ENCODE measurements at places on chromosomes 1 and 21.

DNA sequence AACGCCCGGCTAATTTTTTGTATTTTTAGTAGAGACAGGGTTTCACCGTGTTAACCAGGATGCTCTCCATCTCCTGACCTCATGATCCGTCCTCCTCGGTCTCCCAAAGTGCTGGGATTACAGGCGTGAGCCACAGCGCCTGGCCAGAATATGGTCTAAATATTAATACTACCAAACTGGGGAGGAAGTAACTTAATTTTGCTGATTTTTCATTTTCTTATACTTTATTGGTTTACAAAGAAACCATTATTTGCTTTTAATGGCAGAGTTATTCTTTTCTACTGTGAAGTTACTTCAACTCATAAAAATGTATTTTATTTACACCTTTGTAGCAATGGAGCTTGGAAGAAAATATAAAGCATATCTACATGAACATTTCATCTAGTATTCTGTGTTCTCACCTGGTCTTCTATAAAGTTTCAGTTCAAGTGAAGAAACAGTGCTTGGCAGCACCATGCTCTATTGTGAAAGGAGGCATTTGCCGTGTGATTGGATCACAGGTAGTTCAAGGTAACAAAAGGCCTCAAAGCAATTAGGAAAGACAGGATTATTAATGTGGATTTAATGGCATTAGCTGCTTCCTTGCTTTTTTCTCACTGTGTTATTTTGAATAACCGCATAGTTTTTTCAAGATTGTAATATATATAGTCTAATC lies 13.6 kb downstream of the GBP1 start:
- no peak for DNase-seq

DNA sequence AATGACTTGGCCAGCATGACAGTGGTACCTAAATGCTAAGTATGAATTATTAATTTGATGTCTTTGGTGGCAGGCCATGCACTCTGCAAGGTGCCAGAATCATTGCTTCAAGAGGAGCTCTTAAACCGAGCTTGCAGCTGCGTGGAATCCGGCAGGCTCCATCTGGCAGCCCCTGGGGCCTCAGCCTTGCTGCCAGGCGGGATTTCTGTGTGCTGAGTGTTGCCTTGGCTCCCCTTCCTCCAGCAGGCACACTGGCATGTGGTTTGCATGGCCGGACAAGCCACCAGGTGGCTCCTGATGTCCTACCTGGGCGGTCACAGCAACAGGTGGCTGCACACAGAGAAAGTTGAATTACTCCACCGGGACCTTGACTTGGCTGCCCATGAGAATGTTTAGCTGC lies 155.4 kb downstream of the URB2 start:
- no peak for DNase-seq

GRCh38 chr21:29499734-29500343 lies 201.1 kb downstream of the BACH1 start:
- no peak for DNase-seq

DNA sequence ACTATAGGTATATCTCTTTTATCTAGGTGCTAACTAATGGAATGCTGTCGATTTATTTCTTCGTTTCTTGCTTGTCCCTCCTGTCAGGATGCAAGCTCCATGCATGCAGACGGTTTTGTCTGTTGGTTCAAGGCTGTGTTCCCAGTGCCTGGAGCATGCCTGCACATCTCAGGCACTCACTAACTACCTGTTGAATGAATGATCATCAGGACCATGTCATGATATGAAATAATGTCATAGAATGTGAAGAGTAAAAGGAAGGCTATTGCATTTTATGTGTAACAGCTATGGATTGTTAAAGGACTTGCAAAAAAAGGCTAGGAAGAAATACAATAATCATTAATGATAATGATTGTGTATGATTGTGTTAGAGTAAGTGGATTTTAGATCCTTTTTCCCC lies 4.2 kb downstream of the GPR25 start:
- DNase-seq: no peak

- no peak for DNase-seq
These were observed 52.5 kb upstream of the NBL1 start for GRCh38 chr1:19591482-19592091.

GRCh38 chr21:18252680-18253079 lies 8.0 kb downstream of the CHODL start:
- no peak for DNase-seq

DNA sequence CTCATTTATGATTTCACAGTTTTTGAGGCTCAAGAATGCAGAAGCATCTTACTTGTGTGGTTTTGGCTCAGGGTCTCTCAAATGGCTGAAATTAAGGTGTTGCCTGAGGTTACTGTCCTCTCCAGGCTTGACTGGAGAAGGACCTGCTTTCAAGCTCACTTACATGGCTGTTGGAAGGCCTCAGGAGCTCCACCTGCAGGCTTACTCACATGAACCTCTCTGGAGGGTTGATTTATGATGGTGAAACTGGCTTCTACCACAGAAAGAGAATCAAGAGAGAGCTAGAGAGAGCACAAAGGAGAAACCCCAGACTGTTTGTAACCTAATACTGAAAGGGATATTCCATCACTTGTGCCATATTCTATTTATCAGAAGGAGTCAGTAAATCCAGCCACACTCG lies 6.2 kb upstream of the KCNK2 start:
- no peak for DNase-seq

GRCh38 chr1:3304246-3304645 lies 150.2 kb upstream of the ARHGEF16 start:
- no peak for DNase-seq

DNA sequence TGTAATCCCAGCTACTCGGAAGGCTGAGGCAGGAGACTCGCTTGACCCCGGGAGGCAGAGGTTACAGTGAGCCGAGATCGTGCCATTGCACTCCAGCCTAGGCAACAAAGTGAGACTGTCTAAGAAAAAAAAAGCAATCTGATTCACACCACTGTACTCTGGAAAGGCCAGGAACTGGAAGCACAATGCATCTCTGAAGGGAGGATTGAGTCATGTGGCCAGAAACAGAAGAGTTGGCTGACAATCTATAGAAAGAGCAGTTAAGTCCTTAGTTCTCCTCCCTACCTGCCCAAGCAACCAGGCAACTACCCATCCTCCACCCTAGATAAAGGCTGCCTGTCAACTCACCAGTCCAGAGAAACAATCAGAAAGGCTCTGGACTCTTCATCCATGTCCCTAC lies 45.9 kb downstream of the PIK3R3 start:
- no peak for DNase-seq

GRCh38 chr1:241787691-241788090 lies 60.3 kb upstream of the EXO1 start:
- DNase-seq: no peak

DNA sequence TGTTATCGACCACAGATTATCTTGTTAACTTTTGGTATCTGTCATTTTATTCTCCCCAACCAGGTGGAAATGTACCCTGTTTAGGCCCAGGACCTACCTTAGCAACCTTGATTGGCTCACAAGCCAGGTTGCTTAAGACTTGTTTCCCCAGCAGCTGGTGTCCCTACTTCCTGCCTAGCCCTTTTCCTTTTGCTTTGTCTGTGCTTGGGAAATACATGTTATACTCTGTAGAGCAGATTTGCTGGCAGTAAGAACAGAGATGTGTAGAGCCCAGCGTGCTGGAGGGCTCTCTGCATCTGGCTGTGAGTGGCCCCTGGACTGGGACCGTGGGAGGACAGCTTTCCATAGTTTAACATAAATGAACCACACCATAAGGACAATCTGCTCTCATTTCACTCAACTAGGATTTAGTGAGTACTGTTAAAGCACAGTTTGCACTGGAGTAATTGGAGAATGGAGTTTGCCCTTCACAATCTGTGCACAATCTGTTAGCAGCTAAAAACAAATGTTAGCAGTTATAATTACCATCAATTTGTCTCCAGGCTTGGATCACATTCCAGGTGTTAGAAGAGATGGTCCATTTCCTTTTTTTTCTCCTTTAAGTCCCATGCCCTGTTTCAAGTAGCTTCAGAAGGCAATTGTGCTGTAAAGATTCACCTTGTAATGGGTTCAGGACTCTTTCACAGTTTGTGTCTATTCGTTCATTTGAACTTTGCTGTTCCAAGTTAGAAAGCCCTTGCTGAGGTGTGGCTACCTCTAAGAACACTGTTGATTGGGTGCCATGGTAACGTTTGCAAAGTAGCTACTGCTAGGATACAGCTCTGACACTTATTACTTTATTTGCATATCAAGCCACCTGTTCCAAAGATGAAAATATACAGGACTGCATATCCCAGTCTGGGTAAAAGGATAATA lies at the start of gene APOBEC4:
Gene APOBEC4 (minus strand): TSS at position 770 of the 915 bp plus-strand sequence. CDS start 4,535 bp downstream, outside the sequence.
- DNase-seq: no peak

GRCh38 chr1:205993068-205993467 lies 10.1 kb downstream of the RAB7B start:
- DNase-seq: no peak

DNA sequence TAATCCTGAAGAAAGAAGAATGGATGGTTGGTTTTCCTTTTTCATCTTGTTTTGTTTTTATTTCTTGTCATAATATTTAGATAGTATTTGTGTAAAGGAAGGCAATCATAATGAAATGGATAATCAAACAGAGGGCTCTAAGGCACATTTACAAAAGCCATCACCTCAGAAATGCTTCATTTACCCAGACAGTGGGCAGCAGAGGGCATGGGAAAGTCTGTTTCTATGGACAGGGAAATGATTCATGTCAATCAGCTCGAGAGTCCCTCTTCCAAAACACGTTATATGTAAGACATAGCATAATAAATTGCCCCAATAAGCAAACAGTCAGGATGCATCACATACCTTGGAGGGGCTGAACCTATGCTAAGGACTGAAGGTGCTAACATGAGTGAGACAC lies 426.1 kb downstream of the PLPP3 start:
- no peak for DNase-seq

GRCh38 chr1:94275083-94275482 lies 37.7 kb upstream of the ARHGAP29 start:
- DNase-seq: no peak

GRCh38 chr1:6269720-6270400 lies 9.0 kb upstream of the GPR153 start:
- no peak for DNase-seq

GRCh38 chr1:175600721-175601440 lies 142.5 kb downstream of the TNR start:
- no peak for DNase-seq

GRCh38 chr21:33058527-33058926 lies 11.4 kb upstream of the OLIG1 start:
- no peak for DNase-seq

- DNase-seq: no peak
These were observed 276.1 kb downstream of the LMX1A start for GRCh38 chr1:165080253-165080896.

DNA sequence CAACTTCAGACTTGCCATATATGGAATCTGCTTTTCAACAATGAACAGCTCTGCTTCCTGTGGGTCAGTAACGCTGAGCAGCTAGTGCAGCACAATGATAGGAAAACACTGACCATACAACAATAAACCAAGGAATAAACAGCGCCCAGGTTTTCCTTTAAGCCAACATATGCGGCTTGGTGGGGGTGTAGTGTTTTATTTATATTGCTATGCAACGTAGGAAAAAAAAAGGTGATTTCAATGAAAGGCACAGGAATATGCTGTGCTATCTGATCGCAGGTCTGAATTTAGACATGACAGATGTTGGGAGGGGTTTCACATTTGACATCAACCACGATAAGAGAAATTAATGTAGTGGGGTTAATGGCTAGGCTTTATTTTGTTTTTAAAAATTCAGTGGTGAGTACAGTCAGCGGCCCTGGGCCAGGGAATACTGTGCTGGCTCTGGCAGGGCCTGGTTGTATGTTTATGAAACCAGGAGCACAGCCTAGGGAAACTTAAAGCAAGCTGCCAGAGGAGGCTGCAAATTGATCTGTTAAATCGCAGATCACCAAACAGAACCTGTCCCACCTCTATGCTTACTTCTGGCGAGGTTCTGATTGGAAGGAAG lies 4.3 kb downstream of the TSPAN2 start:
- DNase-seq: no peak

DNA sequence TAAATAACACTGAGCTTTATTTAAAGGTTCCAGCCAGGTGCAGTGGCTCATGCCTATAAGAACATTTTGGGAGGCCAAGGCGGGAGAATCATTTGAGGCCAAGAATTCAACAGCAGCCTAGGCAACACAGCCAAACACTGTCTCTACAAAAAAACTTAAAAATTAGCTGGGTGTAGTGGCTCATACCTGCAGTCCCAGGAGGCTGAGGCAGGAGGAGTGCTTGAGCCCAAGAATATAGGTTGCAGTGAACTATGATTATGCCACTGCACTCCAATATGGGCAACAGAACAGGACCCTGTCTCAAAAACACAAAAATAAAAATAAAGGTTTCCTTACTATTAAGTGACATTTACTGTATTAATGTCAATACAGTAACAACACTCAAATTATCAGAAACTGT lies 2.1 kb downstream of the TAF12 start:
- no peak for DNase-seq

DNA sequence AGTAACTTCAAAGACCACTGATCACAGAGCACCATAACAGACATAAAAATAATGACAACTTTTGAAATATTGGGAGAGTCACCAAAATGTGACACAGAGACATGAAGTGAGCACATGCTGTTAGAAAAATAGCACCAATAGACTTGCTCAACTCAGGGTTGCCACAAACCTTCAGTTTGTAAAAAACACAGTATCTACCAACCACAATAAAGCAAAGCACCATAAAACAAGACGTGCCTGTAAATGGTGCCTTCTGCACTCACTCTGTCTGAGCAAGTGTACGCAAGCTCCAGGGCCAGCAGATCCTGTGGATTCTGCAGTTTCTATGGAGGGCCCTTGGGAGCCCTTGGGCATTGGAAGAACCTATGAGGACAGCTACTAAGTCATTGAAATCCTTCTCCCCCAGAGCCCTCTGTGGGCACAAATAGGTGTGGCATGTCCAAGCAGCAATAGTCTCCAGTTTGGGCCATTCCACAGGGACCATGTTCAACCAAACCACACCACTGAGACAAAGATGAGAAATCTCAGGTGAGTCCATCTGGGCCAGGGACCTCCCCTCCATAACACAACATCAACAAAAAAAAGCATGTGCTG lies 116.9 kb upstream of the RAB4A start:
- DNase-seq: no peak

DNA sequence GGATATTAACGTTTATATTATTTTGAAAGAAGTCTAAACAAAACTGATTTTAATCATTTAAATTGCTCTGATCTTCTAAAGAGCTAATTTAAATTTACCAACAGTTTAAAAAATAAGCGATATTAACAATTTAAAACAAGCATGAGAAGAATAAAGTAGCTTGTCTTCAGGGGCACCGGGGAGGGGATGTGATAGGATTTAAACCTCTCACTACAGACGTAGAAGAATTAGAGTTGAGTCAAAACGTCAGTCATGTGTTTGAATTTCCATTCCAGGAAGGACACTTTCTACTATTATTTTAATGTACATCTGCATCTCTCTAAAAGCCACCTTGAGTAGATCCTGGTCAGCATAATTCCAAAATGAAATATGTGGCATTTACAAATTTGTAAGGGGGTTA lies 58.2 kb upstream of the TPTE start:
- DNase-seq: no peak

DNA sequence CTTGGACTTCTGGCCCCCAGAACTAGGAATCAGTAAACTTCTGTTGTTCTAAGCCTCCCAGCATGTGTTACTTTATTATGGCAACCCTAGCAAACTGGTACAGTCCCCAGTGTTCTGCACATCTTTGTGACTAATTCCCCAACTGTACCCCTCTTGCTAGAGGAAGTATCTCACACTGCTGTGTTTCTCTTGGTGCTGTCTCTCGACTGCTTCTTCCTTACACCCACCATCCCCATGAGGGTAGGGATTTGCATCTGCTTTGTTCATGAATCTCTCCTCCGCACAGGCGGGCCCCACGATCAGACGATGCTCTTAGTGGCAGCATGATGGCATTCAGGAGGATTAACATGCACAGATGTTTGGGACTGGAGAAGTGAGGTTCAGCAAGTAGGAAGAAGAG lies 46.7 kb downstream of the CLIC6 start:
- DNase-seq: no peak

GRCh38 chr1:116857092-116857491 lies 52.6 kb upstream of the PTGFRN start:
- no peak for DNase-seq

Data from stimulated activated CD4-positive, alpha-beta T cell treated with anti-CD3 and anti-CD28 coated beads, Interleukin-1b, Interleukin-23, amount 100 ng/mL, for 24 hours (primary cell).